Adipose tissue (tissue), 3 donors: ENCODE measurements at places on chromosomes 6 and 20. TPM values are rescaled to one million over a fixed set of nuclear protein-coding genes. Genes with fewer than 3 reads are reported as not detected.

Gene HDGFL1
- not detected for polyA plus RNA-seq

Gene GLP1R
- polyA plus RNA-seq = 0.04 TPM

Gene FILIP1
- polyA plus RNA-seq = 0.81 TPM

Gene LY6G6D
- not detected for polyA plus RNA-seq

Gene OR2H2
- polyA plus RNA-seq = not detected

Gene CDSN
- polyA plus RNA-seq = not detected

Gene VPS52
- polyA plus RNA-seq = 36.9 TPM

Gene CENPW
- 2.0 TPM for polyA plus RNA-seq

Gene VGLL2
- polyA plus RNA-seq = not detected

Gene GGTLC1
- not detected for polyA plus RNA-seq

Gene CDH4
- polyA plus RNA-seq = 0.05 TPM

Gene FERMT1
- polyA plus RNA-seq = 0.74 TPM

Gene MUC22
- polyA plus RNA-seq = not detected
